GM10248 (cell line): ENCODE measurements at places on chromosomes 5 and 9.

- no peak for DNase-seq
These were observed 25.9 kb upstream of the UNC5A start for GRCh38 chr5:176784218-176785165.

- DNase-seq, result no peak
These were observed 29.3 kb downstream of the ERAP1 start for GRCh38 chr5:96778409-96778808.

DNA sequence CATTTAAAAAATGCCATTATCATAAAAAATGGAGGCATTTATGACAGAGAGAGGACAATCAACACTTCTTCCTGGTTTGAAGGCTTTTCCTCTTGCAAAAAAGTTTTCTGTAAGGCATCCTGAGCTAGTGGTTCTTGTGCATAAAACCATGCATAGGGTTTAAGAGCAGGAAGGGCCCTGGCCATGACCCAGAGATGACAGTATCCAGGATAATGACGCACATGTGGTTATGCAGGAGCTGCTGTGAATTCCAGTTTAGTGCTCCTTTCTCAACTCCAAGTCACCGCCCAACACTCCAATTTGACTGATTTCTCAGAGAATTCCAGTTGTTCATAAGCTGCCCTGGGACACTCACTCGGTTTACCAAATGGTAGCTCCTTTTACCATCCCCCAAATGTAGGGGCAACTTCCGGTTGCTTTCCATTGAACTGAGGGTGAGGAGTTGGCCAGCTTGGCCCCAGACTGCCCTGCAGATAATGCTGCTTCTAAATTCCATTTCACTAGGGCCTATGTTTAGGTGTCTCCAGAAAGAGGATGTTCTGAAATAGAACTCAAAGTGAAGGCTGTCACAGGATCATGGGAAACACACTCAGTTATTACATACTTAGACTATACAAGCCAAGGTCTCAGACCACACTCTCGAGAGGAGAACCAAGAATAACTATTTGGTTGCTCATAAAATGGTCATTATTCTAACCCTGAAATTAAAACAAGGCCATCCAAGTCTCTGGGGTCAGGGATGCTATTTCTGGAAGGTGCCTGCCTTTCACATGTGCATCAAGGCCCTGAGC is 179.1 kb downstream of the SLIT3 start:
- DNase-seq, result no peak

- no peak for DNase-seq
These were observed 220.4 kb downstream of the TRPM3 start for GRCh38 chr9:70901013-70901412.

- no peak for DNase-seq
These were observed 129.8 kb downstream of the NXNL2 start for GRCh38 chr9:88664773-88665172.

- no peak for DNase-seq
These were observed 279.7 kb downstream of the NTRK2 start for GRCh38 chr9:84949258-84949657.

DNA sequence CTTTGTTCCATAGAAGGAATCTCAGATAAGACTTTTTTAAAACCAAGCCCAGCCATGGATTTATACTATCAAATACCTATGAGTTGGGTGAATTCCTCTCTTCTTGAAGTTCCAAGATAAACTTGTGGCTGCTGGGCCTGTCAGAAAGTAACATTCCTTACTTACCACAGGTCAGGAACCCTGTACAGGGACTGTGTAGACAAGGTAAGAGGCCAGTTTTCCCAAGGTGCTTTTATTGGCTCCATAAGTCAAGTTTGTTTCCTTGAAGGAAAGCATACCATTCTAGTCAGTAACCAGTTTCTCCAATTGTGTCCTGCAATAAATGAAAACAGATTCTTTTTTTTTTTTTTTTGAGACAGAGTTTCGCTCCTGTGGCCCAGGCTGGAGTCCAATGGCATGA is 8.8 kb upstream of the CLTB start:
- no peak for DNase-seq

DNA sequence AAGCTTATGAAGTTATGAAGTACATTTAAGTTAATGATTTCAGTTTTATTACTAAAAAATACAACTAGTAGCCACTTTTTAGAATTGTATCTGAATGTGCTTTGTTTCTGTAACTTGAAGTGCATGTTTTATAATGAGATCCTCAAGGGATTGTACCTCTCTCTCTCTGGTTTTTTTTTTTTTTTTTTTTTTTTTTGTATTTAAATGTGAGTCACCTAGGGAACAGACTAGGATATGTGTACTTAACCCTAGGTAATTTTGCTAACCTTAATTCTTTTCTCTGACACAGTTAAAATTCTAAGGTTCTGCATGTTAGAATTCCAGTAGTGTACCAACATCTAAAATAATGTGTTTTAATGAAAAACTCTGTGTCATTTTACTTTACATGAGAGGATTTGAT is 59.5 kb downstream of the CDC42SE2 start:
- no peak for DNase-seq

DNA sequence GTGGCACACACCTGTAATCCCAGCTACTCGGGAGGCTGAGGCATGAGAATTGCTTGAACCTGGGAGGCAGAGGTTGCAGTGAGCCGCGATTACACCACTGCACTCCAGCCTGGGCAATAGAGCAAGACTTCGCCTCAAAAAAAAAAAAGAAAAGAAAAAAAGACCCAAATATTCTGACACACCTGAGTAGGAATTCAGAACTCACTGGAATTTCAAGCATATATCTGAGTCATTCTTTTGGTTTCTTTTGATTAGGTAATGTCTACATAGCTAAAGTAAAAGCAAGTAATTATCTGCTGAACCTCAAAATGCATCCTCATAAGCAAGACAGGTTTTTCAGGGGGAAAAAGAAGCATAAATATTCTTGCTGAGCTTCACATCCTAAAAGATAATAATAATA is 35.9 kb downstream of the ANKRD31 start:
- DNase-seq, result no peak
